ENCODE measurements at places on chromosomes 2 and 18. TPM values are rescaled to one million over a fixed set of nuclear protein-coding genes. Genes with fewer than 3 reads are reported as not detected.

Gene MOCOS
- total RNA-seq = 0.31 TPM

Gene HMSD
- total RNA-seq = 3.4 TPM

Gene CFC1
- not detected for total RNA-seq

Gene CMPK2
- total RNA-seq = 8.1 TPM

Gene INO80D
- 40.7 TPM for total RNA-seq

Gene AFF3
- total RNA-seq = 153 TPM

Gene PLCD4
- total RNA-seq = 2.2 TPM

Gene VWA3B
- 1.3 TPM for total RNA-seq

Gene SLC38A11
- total RNA-seq = 7.8 TPM

Gene BMP10
- total RNA-seq = not detected

Gene HOXD10
- not detected for total RNA-seq

Gene ZNF512
- 69.8 TPM for total RNA-seq

Gene FAM110C
- total RNA-seq = 2.8 TPM

Gene POU3F3
- total RNA-seq = 256 TPM

Gene KLHL30
- not detected for total RNA-seq

Gene ZBTB14
- total RNA-seq = 27.9 TPM

Gene RNF25
- total RNA-seq = 25.0 TPM

Gene IL1RL2
- 0.63 TPM for total RNA-seq

Gene TDRD15
- total RNA-seq = not detected

Gene LIMS2
- 2.5 TPM for total RNA-seq

Gene NCKAP5
- total RNA-seq = 19.7 TPM

Measured in parietal lobe (tissue), 2 donors.